ENCODE measurements at places on chromosomes 3 and 15.

DNA sequence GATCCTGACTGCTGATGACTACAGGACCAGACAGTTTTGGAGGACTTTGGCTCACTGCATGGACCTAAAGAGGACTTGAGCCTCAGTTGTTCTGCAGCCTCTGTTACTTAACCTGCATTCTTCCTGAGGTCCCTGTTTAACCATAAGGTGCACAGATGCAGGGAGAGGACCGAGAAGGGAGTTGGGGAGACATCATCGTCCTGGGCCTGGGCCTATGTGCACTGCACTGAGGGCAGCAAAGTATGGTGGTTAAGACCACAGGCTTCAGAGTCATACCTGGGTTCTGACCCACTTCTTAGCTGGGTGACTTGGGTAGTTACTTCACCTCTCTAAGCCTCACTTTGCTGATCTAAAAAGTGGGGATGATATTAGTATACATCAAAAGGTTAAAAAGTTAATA lies 21.9 kb downstream of the KY start:
- DNase-seq: no peak

DNA sequence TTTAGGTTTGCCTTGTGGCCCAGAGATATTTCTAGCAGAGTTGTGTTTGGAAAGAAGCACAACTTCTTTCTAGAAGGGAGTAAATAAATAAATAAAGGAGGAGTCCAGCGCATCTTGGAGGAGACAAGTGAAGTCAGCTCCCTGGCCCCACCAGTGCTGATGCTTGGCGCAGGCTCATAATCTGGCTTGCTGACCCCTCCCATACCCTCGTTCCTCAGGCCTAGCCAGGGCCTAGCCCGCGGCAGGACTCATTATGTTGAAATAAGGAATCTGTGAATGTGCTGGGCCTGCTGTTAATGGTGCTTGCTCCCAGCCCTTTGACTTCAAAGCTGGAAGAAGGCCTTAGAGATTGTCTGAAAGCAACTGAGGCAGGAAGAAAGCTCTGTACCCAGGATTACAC lies 3.1 kb downstream of the ZNF710 start:
- no peak for DNase-seq

GRCh38 chr3:14803101-14803980 lies 15.4 kb upstream of the FGD5 start:
- no peak for DNase-seq

DNA sequence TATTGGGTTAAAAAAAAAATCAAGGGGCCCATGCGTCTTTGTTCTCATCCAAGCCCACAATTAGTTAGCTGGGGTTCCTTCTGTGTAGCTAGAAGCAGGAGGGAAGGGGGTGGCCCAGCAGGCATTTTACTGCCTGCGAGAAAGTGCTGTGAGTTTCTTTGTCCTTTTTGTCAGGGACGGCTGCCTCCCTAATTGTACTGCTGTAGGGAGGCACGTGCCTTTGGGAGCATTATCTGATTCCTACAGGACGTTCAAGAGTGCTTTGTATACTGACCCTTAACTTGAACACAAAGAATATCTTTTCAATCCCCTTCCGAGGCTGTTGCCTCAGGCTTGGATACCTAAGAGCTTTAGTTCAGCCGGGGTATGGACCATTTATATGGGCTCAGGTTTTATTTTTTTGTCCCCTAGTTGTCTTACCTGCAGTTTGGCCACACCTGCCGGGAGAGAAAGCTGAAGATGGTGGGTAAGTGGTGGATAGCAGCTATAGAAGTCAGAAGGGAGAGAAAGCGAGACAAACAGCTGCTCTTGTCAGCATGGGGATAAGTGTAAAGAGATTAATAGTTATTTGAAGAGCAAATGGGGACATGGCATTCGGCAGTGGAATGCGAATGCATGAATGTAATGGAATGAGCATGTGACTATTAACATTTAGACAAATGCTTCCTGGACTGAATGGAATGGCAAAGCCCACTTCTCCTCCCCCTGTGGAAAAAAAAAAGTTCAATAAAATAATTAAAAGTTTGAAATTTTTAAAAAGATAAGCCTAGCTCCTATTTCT lies 175.2 kb downstream of the TP63 start:
- DNase-seq: peak; percentile 28

- peak; percentile 61 for DNase-seq
Observed at GRCh38 chr3:11143476-11143875, 10.8 kb upstream of the HRH1 start.

DNA sequence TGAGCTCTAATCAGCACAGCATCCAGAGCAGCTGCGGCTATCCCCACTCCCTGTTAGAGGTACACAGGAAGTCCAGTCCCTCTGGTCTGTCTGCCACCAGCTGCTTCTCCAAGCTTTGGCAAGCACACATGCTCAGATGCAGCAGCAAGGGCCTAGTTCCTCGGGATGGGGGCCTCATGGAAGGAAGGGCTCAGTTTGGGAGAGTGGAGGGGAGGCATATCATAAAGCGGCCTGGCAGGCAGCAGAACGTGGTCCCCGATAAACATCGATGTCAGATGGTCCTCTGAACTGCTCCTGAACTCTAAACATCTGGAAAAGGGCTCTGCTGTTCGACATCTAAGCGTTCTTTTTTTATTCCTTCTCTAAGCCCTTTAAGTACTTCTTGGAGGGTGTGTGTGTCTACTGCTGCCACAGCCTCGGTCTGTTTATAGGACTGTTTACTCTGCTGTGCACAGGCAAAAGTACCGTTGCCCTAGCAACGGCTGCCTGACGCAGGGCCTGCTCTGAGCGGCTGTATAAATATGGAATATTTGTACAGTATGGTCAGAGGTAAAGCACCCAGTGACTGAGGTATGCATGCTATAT lies 74.6 kb downstream of the PRICKLE2 start:
- DNase-seq: no peak

DNA sequence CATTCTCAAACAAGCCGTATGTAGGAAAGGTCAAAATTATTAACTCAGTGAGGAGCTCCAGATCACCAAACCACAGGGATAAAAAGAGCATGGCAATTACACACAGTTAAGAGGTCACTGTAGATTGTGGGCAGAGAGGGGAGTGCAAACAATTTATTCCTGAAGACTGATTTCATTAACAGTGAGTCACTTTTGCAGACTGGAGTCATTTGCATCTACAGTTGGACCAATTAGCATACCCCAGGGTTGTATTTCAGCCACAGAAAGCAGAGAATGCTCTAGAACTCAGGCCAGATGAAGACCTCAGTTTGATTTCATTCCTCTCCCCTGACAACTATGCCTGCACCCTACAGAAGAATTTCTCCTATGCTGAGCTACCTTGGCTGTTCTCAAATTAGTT lies 40.1 kb downstream of the SETMAR start:
- DNase-seq: no peak

GRCh38 chr3:24773798-24774197 lies 279.1 kb upstream of the THRB start:
- DNase-seq: peak; percentile 28

DNA sequence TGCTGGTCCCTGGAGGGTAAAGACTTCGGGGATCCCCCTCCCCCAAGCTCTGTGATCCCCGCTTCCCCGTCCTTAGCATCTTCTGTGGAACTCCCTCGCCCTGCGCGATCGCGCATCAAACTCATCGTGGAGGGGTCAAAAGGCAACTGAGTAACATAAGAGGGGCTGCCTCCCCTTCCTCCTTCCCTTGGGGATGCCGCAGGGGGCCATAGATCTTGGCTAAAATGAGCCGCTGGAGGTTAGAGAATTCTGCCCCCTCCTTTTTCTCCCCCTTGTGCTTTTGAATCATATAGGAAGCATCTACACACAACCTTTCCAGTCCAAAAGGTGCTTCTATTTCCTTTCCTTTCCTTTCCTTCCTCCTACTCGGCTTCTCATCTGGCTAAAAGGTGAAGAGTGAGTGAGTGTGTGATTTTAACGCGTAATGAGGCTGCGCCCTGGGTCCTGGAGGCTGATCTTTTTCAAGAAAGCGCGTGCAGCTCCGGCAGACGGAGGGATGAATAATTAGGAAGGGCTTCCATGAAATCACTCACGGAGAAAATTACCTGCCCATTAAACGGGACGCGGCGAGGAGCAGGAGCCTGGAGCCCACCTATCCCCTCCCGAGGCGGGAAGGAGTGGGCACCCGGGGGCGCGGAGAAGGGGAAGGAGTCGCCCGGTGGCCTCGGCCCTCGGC lies 831 bp upstream of the ROBO2 start:
- no peak for DNase-seq

GRCh38 chr3:26559227-26559626 lies 63.3 kb upstream of the LRRC3B start:
- no peak for DNase-seq

- no peak for DNase-seq
Observed at GRCh38 chr3:50201573-50202315, 3.3 kb upstream of the SLC38A3 start.

GRCh38 chr3:175378348-175378747 lies 519.2 kb downstream of the NAALADL2 start:
- DNase-seq: no peak

DNA sequence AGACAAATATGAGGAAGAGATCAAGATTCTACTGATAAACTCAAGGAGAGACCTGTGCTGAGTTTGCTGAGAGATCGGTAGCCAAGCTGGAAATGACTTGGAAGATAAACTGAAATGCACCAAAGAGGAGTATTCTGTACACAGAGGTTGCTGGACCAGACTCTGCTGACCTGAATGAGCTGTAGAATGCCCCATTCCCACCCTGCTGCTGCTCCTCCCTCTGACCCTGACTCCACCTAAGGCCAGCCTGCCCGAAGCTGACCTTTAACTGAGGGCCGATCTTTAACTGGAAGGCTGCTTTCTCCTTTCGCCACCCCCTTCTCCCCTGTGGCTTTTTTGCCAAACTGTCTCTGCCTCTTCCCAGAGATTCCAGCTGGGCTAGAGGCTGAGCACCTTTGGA lies 34.6 kb downstream of the CDIN1 start:
- no peak for DNase-seq

All from kidney epithelial cell (primary cell).